ENCODE measurements at places on chromosomes 6 and 20.

DNA sequence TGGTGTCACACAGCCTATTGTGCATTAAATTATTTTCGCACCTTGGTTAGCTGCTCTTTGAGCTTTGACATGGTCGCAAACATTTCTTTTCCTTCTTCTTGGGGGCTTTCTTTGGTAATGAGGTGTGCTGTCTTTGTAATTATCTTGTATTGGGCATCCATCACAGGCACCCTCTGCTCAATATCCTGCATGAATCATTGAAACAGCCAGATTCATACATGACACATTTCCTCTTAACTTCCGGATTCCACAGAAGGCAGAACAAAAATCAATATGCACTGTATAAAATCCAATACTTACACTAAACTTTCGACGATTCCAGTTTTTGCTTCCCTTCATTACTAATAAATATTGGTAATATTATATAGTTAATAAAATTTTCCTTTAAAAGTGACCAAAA lies 175.6 kb downstream of the SYNE1 start:
- DNase-seq: no peak

DNA sequence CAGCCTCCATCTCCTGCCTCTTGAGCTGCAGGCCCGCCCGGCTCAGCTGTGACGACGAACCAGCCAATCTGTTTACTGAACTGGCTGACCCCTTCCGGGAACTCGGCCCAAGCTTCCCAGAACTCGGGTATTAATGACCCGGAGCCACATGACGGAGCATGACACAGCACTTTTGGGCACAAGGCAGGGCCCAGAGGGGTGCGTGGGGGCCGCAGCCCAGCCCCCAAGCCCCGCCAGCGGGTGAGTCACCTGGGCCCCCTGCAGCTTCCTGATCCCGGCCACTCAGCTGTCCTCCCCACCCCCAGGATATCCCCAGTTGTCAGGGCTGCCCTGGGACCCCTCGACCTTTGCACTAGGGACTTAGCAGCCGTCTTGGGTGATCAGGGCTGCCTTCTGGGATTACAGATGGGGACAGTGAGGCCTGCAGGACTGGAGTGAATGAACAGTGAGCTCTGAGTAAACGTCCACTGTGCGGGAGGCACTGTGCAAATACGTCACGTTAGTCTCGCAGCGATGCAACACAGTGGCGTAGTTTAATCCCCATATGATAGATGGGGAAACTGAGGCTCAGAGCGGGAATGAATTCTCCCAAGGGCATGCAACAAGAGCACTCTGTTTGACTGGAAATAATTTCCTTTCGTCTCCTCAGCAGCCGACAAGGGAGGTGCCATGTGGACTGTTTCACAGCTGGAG lies 102.1 kb downstream of the CEBPB start:
- no peak for DNase-seq

GRCh38 chr20:58004900-58005299 lies 223.6 kb downstream of the ANKRD60 start:
- DNase-seq: no peak

DNA sequence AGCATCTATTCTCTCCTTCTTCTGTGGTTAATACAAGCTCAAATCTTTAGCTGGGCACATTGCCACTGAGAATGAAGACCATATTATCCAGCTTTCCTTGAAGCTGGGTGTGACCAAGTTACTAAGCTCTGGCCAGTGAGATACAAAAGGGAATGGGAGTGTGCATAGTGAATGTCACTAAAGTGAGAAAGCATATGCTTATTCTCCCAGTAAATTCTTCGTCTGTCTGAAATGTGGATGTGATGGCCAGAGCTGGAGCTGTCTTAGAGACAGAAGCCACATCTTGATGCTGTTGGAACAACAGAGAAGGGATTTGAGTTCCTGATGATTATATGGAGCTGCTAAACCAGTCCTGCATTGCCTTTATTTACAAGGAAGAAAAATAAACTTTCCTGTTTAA lies 60.1 kb downstream of the SESN1 start:
- DNase-seq: no peak

DNA sequence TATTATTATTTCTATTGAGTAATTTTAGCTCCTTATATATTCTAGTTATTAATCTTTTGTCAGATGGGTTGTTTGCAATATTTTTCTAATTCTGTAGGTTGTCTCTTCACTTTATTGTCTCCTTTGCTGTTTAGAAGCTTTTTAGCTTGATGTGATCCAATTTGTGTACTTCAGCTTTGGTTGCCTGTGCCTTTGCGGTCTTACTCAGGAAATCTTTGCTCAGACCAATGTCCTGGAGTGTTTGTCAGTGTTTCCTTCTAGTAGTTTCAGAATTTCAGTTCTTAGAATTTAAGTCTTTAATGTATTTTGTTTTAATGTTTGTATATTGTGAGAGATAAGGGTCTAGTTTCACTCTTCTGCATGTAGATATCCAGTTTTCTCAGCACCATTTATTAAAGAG lies 916.0 kb upstream of the EYS start:
- no peak for DNase-seq

- no peak for DNase-seq
These were observed 21.6 kb downstream of the KIAA1586 start for GRCh38 chr6:57068061-57068460.

DNA sequence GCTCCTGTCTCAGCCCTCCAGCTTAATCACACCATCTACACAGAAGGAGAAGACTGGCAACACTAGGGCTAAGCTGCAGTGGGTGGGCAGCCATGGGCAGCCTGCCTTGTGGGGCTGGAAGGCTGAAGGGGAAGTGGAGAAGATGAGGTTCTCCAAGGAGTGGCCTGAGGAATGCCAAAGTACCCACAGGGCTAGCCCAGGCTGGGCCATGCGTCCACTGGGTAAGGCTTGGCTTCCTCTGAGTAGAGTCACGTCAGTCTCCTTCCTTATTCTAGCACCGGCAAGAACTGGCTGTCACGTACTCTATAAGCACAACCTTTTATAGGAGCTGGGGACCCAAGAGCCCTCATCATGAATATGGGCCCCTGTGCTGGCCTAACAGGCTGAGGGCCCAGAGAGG lies 110.6 kb upstream of the SIRPA start:
- no peak for DNase-seq

All from activated CD4-positive, alpha-beta T cell treated with anti-CD3 and anti-CD28 coated beads for 24 hours (primary cell).